Immature natural killer cell (primary cell): ENCODE measurements at places on chromosomes 16 and 17.

DNA sequence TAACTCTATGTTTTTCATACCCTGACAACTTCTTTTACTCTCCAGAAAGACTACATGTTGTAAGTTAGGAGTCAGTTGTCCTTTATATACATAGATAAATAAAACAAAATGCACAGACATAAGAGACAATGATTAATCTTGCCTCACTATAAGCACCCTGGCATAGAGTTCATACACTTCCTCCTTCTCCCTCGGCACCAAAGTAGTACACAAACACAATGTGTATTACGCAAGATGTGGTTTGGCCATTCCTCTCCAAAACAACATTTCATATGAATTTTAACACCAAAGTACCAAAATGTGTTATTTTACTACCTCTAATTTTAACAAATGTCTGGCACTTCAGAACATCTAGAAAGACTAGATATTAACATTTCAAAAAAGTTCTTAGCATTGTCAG is 17.2 kb upstream of the SLFN11 start:
- DNase-seq = no peak

DNA sequence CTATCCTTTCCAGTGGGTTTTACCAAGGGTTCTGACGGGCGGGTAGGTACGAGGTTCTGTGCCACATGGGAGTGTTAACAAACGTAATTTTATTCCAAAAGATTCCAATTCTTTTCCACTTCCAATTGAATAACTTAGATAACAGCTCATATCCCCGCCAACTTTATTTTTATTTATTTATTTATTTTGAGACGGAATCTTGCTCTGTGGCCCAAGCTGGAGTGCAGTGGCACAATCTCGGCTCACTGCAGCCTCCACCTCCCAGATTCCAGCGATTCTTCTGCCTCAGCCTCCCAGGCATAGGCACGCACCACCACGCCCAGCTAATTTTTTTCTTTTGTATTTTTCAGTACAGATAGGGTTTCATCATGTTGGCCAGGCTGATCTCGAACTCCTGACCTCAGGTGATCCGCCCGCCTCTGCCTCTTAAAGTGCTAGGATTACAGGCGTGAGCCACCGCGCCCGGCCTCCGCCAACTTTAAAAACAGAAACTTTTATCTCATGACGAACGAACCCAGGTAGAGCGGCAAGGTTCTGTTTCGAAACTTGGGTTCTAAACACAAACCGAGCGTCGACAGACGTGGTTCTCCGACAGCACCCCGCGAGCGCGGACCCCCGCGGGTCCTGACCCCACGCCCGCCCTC is 613 bp downstream of the ECI1 start:
- DNase-seq = no peak

GRCh38 chr17:62625184-62625869 is 2.1 kb upstream of the MRC2 start:
- no peak for DNase-seq

DNA sequence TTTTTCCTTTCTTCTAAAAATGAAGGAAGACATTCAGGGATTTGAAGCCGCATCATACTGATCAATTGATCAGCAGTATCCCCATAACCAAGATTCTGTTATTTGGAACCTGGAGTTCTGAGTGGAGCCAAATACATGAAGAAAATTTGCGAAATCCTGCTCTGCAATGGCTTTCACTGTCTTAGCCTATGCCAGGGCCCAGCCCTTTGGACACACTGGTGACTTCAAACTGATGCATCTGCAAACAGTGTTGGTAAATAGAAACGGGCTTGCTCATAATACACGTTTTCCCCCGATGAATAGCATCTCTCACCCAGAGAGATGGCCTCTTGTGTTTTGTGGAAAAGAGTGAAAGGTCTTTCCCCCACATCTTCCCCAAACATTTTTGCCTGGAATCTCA is 87.6 kb upstream of the TOX3 start:
- DNase-seq = no peak

DNA sequence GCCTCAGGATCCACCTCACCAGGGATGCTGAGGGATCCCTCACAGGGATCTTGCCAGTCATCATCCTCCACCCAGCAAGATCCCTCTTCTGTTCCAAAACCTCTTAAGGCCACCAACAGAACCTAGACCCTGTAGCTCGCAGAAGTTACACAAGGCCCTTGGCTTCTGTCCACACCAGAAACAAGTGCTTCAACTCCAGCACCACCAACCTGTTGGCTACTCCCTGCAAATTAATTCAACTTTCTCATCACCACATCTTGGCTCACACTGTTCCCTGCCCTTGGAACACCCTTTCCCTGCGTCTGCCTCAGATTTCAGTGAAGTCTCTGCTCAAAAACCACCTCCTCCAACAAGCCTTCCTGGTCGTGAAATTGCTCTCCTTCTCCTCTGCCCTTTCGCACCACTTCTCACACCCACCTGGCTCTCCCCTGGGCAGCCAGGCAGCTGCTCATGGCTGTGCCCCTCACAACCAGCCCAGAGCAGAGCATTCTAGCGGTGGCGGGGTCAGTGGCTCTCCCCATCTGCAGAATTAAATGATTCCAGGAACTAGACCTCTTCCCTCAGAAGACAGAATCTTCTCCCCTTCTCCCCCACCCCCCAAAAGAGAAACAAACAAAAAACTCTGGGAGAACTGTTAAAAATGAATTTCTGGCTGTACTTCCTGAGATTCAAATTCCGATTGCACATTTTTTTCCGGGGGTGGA is 1.8 kb downstream of the PLLP start:
- DNase-seq = no peak

DNA sequence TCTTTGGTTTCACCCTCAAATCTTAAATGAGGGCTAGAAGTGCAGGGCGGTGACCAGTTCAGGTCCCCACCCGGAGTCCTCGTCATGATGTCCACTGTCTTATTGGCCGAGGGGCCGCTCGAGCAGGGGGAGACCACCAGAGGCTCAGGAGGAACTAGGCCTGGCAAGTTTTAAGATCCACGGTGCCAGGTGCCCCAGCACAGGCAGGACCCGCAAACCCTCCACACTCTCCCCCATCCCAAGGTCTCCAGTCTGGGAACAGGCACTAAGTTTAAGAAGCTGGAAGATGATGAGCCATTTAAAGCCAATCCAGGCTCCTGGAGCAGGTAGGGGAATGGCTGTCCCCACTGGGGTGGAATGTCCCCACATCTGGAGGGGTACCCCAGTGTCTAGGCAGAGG is 4.1 kb downstream of the DLX3 start:
- no peak for DNase-seq

- DNase-seq = peak; percentile 50
These were observed at the start of gene ABCC1 for GRCh38 chr16:15949210-15950160. ABCC1 (plus strand) TSS chr16:15949616; CDS start chr16:15949752, 136 bp downstream.

GRCh38 chr17:34161690-34162089 is 93.4 kb upstream of the CCL2 start:
- no peak for DNase-seq

DNA sequence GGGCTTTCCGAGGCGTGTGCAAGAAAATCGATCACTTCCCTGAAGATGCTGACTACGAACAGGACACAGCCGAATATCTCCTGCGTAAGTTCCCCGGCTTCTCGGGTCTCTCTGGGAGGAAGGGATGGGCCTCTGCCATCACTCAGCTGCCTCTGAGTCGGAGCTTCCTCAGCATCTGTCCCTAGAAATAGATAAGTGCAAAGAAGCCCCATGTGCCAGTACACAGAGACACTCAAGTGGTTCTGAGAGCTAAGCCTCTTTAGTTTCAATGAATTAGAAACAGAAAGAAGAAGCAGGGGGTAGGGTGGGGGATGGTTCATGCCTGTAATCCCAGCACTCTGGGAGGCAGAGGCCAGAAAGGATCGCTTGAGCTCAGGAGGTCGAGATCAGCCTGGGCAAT is 90.6 kb downstream of the CACNG3 start:
- no peak for DNase-seq

DNA sequence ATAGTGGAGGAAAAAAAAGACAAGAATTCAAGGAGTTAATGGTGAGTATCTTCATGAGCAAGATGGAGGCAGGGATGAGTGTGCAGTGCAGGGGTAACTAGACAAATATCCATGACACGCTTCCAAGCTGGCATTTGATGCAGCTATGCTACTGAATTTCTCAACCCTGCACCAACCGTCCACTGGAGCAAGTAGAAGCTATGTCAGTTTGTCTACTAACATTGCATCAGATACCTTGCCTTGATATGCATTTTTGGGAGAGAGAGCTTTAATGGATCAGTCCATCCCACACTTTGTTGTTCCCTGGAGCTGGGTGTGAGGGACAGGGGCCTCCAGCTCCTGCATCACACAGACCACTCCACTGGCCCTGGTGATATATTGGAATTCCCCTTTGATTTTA is 16.4 kb downstream of the CCL11 start:
- no peak for DNase-seq

GRCh38 chr16:14308368-14308723 is 237.2 kb downstream of the MRTFB start:
- DNase-seq = no peak
